ENCODE measurements at places on chromosomes 1 and 21. TPM values are rescaled to one million over a fixed set of nuclear protein-coding genes. Genes with fewer than 3 reads are reported as not detected.

EPS8L3 gene
- not detected for total RNA-seq

FAAH gene
- 4.1 TPM for total RNA-seq

ZNF593OS gene
- not detected for total RNA-seq

VWA1 gene
- 1.6 TPM for total RNA-seq

KCNE1 gene
- total RNA-seq, result 0.37 TPM

ANGPTL3 gene
- not detected for total RNA-seq

FNDC5 gene
- not detected for total RNA-seq

TNFRSF14 gene
- total RNA-seq, result 263 TPM

IFI44L gene
- total RNA-seq, result 135 TPM

FCGR1A gene
- not detected for total RNA-seq

KCNA2 gene
- 10.7 TPM for total RNA-seq

ADAMTS1 gene
- total RNA-seq, result 7.1 TPM

OR10Z1 gene
- not detected for total RNA-seq

MAP3K7CL gene
- total RNA-seq, result 5.1 TPM

GNG5 gene
- 82.7 TPM for total RNA-seq

ELAVL4 gene
- total RNA-seq, result not detected

MRPL9 gene
- 108 TPM for total RNA-seq
